ENCODE measurements at places on chromosomes 13 and 19.

DNA sequence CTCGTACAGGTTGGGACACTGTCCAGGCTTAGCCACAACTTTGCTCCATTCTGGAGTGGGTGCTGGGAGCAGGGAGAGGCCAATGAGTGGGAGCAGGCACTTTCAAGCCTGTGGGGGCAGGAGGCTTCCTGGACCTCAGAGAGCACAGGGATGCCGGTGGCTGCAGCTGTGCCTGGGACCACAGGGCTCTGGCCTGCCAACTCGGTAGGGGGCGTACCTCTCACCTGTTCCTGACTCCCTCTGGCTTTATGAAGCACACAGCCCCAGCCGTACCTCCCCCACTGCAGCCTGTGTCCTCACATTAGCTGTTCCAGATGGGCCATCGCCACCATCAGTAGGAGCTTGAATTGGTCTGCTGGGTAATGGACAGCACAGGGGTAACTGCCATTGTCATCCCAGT, 278.7 kb upstream of the KLHL1 start:
- DNase-seq, result no peak

GRCh38 chr19:34484328-34484727, 2.8 kb downstream of the WTIP start:
- DNase-seq, result no peak

DNA sequence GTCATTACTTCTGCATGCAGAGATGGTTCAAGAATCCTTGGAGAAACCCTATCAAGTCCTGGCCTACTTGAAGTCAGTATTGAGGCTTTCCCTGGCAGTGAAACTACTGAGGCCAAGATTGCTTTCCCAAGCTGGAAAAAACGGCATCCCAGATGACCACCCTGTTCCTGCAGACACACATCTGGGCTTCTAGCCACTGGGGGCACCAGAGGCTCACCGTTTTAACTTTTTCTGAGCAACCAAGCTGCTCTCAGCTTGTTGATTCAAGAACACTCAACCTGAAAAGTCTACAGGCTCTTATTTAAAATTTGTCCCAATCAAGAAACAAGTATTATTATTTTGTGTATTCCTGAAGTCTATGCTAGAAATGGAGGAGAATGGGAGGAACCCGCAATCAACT, 66.6 kb downstream of the SPRYD7 start:
- no peak for DNase-seq

DNA sequence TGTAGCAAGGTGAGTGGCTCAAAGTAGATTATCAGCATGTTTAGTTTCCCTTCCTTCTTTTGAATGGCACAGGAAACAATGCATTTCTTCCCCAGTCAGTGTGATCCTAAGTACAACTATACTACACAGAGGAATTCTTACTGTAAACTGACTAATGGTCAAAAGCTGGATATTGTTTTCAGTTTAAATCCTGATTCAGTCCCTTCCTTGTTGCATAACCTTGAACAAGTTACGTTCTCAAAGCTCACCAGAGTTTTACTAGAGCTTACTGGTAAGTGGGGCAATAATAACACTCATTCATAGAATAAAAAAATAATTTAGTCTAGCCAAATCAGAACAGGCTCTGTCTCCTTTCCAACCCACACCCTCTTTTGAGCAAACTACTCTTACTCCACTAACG, 180.1 kb downstream of the POSTN start:
- no peak for DNase-seq

- no peak for DNase-seq
These were observed 9.1 kb downstream of the LYL1 start for GRCh38 chr19:13093407-13094105.

DNA sequence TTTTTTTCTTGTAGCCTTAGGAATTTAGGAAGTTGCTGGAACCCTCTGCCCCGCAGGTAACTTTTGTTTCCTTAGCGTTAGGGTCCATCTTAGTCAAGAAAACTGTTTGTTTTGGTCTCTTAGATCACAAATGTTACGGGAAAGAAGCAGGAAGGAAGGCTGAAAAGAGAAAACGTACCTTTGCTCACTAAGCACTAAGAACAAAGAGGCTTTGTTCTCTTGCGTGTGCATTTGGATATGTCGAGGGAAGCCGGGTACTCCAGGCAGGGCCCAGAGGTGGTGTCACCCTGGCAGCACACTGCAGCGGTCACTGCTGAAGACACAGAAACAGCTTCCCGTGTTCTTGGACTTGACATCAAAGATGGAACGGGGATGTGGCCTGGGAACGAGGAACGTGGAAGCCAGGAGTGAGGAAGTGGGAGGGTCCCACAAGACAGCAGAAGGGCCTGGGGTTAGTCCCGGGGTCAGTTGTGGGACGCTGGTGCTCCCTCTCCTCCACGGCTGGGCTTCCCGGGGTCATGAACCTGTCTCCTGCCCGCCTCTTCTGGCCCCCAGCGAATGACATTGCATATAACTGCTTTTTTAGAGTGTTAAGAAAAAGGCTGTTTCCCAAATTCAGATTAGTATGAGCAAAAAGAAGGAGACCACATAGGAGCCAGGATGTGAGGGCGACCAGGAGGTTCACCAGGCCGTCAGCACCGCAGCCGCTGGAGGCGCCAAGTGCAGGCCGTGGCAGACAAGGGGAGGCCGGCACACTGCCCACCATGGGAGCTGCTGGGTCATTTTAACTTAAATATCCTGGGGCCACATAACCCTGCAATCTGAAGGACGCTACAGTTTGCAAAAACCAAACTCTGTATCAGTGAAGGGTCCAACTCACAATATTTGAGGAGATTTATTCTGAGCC, 31.6 kb downstream of the ATP11A start:
- no peak for DNase-seq

- no peak for DNase-seq
These were observed 2.0 kb upstream of the TMEM221 start for GRCh38 chr19:17450264-17451075.

DNA sequence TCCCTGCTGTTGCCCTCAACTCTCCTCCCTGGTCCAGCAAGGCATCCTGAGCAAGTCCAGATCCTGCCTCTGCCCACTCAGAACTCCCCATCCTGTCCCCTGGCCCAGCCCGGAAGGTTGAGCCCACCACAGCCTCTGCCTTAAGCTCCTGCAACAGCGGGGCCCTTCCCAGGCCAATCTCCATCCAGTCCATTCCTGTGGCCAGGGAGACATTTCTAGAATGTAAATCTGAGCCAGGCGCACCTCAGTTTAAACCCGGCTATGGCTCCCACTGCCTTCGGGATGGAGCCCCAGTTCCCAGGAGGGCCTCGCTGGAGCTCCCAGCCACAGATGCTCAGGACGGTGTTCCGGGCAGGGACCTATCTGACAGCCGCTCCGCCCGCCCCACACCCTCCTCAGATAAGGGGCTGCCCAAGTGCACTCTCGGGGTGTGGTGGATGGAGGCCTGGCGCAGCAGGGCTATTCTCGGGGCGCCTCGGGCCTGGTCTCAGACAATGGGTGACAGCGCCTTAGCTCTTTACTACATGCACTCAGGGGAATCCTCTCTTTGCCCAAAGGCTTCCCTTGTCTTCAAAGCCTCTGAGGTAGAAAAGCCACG, 5.3 kb downstream of the TRAPPC6A start:
- no peak for DNase-seq

GRCh38 chr19:5131506-5132205, 162.7 kb downstream of the KDM4B start:
- no peak for DNase-seq

- no peak for DNase-seq
These were observed 20.4 kb upstream of the TNFSF13B start for GRCh38 chr13:108249150-108249549.

GRCh38 chr13:44903574-44903985, 85.7 kb downstream of the NUFIP1 start:
- peak; percentile 22 for DNase-seq

GRCh38 chr19:35013041-35013819, 13.1 kb downstream of the GRAMD1A start:
- DNase-seq, result peak; percentile 46

DNA sequence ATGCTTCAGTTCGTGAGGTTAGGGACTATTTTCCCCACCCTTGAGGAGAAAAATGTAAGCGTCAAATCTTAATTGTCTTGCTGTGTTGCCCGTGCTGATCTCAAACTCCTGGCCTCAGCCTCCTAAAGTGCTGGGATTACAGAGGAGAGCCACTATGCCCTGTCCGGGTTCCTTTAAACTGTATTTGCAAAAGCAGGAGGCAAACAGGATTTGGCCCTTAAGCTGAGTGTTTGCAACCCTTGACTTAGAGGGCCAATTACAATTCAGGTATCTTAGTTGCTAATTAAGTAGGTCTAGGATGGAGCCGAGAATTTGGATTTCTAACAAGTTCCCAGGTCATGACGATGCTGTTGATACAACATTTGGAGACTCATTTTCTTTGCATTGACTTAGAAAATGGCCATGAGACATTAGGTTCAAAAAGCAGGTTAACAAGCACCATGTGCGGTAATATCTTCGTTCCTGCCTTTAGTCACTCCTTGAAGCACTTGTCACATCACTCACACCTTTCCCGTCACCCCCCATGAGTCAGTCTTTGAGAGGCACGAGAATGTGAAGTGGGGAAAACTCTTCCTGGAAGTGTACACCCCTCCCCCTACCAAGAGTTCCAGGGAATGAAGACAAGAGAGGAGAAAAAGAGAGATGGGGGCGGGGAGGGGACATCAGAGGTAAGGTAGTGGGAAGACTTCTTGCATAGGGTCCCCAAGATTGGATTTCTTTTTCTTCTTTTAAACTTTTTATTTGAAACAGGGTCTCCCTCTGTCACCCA, 2.6 kb downstream of the NAPSA start:
- no peak for DNase-seq

GRCh38 chr19:39398297-39398864, 7.2 kb downstream of the MED29 start:
- DNase-seq, result no peak

DNA sequence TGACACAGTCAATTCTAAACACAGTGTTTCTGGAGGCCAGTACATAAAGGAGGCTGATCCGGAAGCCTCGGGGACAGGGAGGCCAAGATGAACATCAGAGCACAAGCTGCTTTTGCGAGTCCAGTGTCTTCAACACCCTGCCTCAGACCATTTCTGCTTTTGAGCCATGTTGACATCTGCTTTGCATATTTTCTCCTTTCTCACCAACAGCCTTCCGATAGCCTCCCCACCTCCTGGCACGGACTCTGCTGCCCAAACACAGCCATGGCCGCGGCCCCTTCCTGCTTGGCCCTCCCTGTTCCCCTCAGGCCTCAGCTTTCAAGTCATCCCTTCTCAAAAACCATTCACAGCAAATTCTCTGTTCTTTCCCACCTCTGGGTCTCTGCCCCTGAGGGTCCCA, 3.6 kb downstream of the LRRC25 start:
- no peak for DNase-seq

GRCh38 chr19:12843999-12844732, 5.9 kb downstream of the MAST1 start:
- no peak for DNase-seq

DNA sequence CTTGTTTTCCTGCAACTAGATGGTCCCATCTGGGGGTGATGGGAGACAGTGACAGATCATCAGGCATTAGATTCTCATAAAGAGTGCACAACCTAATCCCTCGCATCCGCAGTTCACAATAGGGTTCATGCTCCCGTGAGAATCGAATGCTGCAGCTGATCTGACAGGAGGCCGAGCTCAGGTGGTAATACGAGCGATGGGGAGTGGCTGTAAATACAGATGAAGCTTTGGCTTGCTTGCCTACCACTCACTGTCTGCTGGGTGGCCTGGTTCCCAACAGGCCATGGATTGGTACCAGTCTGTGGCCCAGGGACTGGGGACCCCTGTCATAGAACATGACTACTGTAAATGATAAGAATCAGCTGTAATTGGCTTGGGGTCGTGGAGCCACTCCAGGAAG, 28.0 kb downstream of the WDR88 start:
- DNase-seq, result no peak

GRCh38 chr19:869245-870177, 10.0 kb downstream of the CFD start:
- peak; percentile 60 for DNase-seq

DNA sequence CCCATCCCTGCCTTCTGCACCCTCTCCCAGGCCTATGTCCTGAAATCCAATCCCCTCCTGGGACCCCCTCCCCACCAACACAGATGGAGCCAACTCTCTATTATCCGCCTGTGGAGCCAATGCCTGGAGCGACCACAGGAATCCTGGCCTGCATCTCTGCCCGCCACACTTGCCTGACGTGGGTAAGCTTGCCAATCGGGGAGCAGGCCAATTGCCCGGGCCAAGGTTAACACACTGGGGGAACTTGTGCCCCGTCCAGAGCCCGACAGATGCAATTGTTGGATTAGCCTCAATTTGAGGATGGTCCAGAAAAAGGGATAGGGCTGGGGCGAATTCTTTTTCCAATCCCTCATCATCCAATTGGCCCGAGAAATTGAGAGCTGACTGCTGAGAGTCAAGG, 5.9 kb downstream of the WIZ start:
- peak; percentile 43 for DNase-seq

DNA sequence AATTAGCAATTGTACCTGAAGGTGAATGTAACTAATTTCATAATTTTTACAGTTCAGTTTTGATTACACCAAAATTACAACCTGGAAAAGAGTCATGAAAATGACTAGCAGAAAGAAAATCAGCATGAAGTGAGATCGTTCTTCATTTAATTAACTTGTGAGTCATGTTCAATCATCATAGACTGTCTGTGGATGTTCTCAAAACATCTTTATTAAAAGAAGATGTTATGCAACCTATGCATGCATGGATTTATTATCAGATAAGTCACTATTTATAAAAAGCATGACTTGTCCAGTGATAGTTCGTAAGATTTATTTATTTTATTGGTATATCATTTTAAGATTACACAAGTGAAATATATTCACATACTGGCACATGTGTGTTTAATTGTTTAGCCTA, 245.9 kb downstream of the ITGBL1 start:
- DNase-seq, result no peak

GRCh38 chr19:17543986-17544385, 11.5 kb upstream of the COLGALT1 start:
- no peak for DNase-seq

GRCh38 chr19:48674921-48675824, 2.4 kb upstream of the NTN5 start:
- peak; percentile 49 for DNase-seq

GRCh38 chr19:17686023-17686521, 2.1 kb downstream of the UNC13A start:
- no peak for DNase-seq

- DNase-seq, result no peak
These were observed 493 bp downstream of the YIPF2 start for GRCh38 chr19:10927730-10928562.

Measured in thoracic aorta (tissue), 2 donors.